ENCODE measurements at places on chromosomes 1 and 21.

- DNase-seq: no peak
These were observed 15.7 kb downstream of the GAS5 start for GRCh38 chr1:173852105-173852504.

DNA sequence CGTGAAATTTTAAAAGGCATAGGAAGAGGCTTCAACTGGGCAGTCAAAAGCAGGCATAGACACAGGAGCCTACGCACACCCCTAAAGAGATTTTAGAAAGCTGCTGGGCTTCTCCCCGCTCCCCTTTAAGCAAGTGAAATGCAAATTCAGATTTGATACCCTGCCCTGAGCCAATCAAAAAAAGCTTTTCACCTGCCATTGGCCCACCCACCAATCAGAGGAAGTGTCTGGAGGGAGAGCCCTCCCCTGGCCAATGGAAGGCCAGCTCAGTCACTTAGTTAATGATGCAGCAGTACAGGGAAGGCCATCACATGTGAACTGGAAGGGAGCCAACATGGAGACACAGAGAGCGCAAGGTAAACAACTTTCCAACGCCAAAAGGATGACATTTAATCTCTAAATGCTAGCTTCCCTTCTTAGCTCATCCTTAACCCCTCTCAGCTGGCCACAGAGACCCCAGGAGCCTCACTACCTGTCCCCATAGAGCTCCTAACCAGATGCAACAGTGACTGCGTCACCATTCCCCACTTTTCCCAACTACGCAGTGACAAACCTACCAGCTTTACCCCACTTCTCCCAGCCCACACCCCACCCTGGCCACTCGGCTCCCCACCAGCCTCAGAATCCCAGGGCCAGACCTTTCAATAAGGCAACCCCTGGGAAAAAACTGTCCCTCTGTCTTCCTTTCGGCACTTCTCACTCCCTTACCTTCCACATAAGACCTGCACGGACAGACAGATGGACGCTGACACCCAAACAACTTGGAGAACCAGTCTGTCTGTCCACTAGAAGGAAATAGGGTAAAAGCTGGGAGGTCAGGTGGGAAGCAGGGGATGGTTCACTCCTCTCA lies 71.0 kb downstream of the CD46 start:
- peak; percentile 99 for DNase-seq

- no peak for DNase-seq
These were observed 347.4 kb downstream of the RRAGC start for GRCh38 chr1:38512024-38512767.

DNA sequence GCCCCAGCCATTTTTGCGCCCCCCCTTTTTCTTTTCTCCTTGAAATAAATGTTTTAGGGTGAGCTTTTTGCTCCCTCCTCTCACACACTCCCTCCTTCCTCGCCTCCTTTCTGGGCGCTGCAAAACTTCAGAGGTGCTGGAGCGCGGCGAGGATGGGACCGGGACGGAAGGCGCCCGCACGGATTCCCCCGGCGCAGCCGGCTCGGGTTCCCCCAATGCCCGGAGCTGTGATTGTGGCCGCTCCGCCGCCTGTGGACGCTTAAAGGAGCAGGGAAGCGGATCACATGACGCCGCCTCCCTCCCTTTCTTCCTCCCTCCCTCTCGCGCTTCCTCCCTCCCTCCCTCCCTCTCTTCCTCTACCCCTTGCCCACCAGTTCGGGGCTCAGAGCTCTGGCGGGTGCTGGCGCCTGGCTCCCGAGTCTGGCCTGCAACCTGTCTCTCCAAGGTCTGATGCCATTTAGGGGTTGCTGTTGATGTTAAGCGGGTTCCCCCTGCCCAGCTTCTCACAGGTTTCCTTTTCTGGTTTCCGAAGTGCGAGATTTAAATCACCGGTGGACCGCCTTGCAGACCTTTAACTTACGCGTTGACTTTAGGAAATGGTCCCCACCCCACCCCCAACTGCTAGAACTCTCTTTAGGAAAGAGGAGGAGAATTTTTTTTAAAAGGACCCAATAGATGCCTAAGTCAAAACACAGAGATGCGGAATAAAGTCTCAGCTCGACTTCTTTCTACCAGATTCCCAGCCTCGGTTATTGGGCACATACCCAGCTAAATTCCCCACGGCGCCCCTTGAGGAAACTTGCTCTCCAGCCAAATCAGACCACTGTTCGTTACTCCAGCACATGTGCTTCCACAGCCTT lies at the start of gene WLS:
WLS (minus strand) TSS at position 235 of the 860 bp plus-strand sequence; CDS start at position 11, 224 bp downstream.
- DNase-seq: peak; percentile 46

DNA sequence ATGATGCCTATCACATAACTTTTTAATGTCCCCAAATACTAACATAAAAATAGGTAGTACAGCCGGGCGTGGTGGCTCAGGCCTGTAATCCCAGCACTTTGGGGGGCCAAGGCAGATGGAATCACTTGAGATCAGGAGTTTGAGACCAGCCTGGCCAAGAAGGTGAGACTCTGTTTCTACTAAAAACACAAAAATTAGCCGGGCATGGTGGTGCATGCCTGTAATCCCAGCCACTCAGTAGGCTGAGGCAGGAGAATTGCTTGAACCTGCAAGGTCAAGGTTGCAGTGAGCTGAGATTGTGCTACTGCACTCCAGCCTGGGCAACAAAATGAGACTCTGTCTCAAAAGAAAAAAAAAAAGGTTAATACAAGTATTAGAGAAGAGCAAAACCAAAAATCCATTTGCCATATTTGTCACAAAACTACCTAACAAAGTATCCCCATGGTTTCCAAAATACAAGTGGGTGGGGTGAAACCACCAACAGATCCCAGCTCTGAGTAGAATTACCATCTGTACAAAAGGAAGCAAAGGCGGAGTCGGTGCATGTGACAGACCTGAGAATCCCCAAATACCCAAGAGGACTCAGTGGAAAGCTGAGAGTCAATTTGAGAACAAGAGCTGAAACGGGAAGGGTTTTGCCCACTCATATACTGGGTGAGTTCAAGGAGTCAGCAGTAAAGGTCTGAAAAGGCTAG lies 113.2 kb downstream of the TOMM20 start:
- no peak for DNase-seq

DNA sequence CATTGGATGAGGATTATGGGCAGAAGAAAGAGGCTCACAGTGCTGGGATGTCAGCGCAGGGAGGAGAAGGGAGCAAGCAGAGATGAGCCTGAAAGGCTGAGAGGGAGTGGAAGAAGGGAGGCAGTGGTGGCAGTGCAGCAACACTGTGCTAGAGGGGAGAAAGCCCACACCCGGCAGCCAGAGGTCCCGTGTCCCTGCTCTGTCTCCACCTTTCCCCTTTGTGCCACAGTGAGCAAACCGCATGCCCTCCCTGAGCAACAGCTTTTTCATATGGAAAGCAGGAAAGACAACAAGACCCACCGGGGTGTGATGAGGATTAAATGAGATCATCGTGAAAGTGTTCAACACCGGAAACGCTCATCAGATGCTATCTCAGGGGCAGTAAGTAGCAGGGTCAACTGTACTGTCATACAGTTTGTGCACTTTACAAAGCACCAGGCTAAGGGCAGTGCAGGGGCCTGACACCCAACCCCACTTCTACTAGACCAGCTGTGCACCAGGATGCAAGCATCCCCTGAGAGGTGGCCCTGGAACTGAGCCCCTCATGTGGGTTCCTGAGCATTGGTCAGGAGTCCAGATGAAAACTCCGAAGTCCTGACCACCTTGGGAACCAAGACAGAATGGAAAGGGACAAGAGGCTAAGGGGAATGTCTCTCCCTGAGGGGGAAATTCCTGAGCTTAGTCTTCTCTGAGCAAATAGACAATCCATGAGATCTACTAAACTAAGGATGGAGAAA lies 9.1 kb downstream of the NHLH1 start:
- DNase-seq: peak; percentile 42

- no peak for DNase-seq
These were observed 29.7 kb upstream of the EVA1B start for GRCh38 chr1:36352910-36353878.

- DNase-seq: no peak
These were observed 198.6 kb downstream of the GRIK3 start for GRCh38 chr1:36835696-36836095.

DNA sequence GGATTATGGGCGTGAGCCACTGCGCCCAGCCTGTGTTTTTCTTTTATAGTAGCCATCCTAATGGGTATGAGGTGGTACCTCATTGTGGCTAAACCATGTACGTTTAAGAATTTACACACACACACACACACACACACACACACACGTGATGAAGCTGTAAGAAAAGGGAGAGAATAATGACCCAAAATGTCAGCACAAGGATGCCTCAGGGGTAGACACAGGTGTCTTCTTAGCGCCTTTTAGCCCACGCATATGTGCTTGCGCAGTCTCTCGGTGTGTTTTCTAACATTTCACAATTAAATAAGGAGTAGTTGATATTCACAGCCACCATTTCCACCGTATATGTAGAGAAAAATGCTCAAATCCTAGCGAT lies 782 bp upstream of the PFKL start:
- DNase-seq: no peak

DNA sequence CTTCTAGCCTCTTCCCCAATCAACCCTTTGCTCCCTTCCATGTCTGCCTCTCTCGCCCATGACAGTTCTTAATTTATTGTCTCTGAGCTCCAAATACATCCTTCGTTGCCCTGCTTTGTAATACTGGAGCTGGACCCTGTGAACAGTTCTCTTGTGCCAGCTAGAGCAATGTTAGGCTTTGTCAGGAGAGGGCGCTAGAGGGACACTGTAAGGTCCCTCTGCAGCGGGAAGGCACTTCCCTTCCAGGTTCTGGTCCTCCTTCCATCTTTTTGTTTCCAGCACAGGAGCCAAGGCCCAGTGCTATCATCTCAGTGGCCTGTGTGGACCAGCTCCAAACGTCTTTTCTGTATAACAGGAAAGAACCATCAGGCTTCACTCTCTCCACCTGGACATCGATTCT lies 95.9 kb downstream of the PTPRU start:
- DNase-seq: peak; percentile 17

DNA sequence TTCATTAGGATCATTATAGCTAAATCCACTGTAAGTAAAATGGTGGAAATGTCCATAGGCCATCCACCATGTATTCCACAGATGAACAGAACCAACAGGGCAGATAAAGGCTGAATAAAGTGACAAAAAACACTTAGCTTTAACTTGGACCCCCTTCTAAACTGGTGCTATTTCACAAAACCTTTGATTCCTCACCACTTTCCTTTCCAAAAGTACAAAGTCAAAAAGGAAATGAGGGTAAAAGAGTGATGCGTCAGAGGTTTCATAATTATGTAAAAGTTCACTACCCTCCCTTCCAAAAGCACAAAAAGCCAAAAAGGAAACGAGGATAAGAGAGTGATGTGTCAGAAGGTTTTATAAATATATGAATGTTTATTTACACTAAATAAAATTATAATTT lies 172.2 kb downstream of the TBX15 start:
- no peak for DNase-seq

- no peak for DNase-seq
These were observed 20.1 kb downstream of the SLC1A7 start for GRCh38 chr1:53122201-53122885.

GRCh38 chr1:107198561-107198960 lies 57.7 kb downstream of the NTNG1 start:
- peak; percentile 19 for DNase-seq

GRCh38 chr21:39097981-39098380 lies 85.3 kb downstream of the PSMG1 start:
- DNase-seq: no peak

DNA sequence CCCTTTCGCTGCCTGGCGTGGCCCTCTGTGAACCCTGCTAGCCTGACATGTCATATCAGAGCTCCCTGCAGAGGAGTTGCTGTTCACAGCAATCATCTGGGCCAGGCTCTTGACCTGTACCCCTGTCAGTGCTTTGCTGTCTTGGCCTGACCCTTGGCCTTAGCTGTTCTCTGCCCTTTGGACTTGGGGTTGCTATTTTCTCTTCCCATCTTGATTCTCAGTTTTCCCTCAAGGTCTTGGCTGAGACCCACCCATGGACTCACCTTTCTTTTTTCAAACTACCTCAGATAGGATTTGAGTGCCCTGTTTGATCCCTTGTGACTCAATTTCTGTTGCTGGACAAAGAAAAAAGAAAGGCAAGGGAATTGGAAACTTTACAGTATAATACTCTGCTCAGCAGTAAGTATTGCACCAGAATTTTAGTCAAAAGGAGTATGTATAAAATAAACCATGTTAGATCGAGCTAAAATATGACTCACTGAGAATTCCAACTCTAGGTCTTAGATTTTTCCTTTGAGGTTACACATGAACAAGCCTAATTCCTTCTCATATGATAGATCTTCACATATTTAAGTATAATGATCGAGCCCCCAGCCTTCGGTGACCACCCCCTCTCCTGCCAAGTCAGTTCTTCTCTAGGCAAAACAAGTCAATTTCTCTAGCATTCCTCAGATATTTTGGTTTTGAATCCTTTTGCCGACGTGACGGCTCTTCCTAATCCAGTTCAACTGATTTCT lies 110.5 kb downstream of the NGF start:
- no peak for DNase-seq

DNA sequence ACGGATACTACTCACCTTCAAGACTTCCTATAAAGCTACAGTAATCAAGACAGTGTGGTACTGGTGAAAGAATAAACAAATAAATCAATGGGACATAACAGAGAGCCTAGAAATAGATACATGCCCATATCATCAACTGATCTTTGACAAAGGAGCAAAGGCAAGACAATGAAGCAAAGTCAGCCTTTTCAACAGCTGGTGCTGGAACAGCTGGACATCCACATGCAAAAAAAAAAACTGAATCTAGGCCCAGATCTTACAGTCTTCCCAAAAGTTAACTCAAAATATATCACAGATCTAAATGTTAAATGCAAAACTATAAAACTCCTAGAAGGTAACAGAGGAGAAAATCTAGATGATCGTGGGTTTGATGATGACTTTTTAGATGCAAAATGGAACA lies 170.3 kb downstream of the MIS18A start:
- DNase-seq: no peak

DNA sequence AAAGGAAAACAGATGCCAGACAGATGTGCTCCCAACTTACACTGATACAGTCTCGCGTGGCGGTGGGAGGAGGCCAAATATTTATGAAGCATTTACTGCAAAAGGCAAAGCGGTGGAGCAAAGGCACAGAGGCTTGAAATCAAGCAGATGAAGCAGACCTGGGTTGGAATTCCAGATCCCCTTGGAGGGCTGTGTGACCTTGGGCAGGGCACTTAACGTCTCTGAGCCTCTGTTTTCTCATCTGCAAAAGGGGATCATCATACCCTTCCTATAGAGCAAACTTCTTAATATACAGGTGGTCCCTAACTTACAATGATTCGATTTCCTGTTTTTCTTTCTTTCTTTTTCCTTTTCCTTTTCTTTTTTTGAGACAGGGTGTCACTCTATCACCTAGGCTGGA lies 54.1 kb downstream of the IGSF21 start:
- no peak for DNase-seq

- DNase-seq: no peak
These were observed 64.8 kb downstream of the ABCA4 start for GRCh38 chr1:94056171-94056570.

DNA sequence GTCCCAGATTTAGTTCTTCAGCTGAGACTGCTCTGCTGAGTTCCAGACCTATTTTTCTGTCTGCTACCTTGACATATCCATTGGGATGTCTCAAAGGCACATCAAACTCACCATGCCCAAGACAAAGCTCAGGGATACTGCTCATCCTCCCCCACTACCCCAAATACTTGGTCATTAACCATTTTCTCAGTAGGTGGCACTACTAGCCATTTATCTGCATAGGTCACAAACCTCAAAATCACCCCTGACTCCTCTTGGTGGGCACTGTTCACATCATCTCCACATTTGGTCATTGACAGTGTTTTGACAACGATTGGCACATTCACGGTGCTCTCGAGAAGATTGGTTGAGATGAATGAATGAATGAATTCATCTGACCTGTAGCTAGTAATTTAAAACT lies 32.1 kb downstream of the CACNA1S start:
- DNase-seq: no peak

- DNase-seq: no peak
These were observed 628.0 kb downstream of the SMYD3 start for GRCh38 chr1:245879091-245879490.

GRCh38 chr1:230860617-230861384 lies 7.5 kb downstream of the C1orf198 start:
- DNase-seq: no peak
